DMS79 treated with DMSO at 0.1 percent for 48 hours (cell line): ENCODE measurements at places on chromosomes 5 and 9.

DNA sequence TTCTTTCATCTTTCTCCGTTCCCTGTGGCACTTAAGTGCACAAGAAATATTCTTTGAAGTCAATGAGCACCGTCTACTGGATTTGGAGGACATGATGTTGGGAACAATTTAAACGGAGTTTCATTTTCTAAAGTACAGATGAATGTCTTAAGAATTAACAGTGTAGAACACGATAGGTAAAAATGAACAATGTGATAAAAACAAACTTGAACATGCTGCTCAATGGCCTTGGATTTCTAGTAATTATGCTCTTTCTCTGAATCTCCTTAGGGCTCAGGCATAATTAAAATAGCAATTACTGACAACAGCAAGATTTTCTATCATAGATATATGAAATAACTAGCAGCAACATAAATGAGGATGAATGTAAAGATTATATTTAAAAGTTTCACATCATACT, 142.2 kb upstream of the CDH6 start:
- DNase-seq: no peak

DNA sequence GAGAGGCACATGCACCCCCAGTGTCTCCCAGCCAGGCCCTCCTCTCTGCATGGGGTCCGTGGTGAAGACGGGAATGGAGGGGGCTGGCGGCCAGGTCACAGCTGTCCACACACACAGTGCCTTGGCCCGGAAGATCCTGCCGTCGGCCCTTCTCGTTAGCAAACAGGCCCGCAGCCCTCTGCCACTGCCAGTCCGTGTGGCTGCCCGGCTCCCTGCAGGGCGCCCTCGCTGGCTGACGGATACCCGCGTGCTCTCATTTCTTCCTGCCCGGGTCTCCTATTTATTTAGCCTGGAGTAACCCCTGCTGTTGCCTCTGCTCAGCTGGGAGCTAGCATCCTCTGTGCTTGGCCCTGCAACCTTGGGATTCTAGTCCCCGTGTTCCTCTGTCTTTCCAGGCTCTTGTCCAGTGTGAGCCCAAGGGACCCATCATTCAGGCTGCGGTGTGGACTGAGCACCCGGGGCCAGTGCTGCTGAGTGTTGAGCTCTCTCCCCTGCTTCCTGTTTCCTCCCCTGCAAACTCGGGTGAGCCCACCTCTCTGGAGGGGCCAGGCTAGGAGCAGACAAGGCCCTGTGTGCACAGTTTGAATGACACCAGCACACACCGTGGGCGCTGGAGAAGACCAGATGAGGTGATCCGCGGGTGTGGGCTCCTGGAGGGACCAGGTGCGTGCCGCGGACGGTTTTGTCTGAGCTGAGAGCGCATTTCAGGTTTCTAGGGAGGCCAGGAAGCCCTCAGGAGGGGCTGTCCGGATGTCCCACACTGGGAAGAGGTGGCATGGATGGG, 14.6 kb upstream of the RNU6ATAC start:
- DNase-seq: no peak

DNA sequence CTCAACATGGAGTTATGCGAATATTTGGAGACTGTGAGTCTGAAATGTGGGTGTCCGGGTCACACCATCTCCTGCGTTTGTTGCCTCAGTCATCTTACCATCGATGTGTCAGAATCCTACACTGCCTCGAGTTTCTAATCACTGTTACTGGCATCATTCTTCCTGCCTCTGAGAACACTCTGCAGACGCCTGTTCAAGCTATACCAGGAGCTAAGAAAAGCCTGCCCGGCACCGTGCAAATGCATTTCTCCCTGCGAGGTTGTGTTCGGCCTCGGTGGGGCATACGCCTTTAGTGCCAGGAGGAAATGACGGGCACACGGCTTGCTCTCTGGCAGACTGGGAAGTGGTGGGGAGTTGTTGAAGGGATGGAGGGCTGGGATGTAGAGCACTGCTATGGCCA, 31.2 kb upstream of the SLC25A51 start:
- DNase-seq: no peak

GRCh38 chr5:154368041-154368800, 77.6 kb upstream of the SAP30L start:
- DNase-seq: no peak

DNA sequence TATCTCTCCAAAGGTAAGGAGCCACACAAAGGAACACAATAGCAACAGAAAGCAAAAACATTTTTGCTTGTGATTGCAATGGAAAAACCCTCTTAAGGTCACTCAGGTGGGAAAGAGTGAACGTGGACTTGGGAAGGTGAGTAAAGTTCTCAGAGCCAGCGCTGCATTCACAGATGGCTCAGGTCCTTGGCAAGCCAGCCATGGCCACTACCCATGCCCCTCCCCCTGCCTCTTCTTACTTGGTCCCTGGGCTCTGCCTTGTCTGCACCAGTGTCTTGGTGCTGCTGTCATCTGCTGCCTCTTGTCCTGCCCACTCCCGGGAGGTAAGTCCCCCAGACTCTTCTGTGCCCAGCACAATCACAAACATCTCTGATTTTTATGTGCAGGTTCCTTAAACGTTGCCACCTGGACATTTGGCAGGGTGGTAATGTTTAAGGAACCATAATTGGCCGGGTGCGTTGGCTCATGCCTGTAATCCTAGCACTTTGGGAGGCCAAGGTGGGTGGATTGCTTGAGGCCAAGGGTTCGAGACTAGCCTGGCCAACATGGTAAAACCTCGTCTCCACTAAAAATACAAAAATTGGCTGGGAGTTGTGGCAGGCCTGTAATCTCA, 74.6 kb downstream of the FEM1C start:
- DNase-seq: no peak

- no peak for DNase-seq
These were observed 55.2 kb downstream of the SLC1A3 start for GRCh38 chr5:36661456-36662220.

- DNase-seq: no peak
These were observed 46.7 kb downstream of the IL31RA start for GRCh38 chr5:55897905-55898304.

DNA sequence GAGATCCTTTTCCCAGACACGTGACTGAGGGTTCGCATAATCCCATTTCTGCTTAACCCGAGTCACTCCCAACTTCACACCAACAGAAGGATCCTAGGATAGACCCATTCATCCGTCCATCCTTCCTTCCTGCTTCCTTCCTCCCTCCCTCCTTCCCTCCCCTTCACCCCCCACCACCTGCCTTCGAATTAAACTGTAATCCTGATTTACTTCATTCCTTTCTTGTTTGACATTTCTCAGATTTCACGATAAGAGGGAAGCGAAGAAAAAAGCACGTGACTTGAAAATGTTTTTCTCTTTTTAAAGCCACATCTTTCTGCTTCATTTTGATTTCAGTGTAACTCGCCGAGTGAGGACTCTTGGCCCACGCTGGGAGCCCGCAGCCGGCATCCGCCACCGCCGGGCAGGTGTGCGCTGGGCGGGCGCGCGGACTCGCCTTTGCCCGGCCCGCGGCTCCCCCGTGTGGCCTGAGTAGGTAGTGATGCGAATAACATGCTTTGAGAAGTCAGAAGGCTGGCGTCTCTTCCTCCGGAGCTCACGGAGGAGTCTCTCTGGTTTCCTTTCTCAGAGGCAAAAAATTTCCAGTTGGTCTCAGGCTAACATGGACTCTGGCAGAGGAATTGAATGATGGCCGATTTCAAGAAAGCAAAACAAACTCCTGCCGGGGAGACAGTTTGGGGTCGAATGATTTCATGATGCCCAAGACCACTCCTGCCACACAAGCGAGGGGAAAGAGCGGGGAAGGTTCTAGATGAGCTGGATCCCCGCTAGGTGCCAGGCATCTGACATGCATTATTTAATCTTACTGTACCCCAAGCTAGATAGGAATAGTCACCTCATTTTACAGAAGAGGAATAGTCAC, 117.7 kb downstream of the SLC12A2 start:
- peak; percentile 42 for DNase-seq

DNA sequence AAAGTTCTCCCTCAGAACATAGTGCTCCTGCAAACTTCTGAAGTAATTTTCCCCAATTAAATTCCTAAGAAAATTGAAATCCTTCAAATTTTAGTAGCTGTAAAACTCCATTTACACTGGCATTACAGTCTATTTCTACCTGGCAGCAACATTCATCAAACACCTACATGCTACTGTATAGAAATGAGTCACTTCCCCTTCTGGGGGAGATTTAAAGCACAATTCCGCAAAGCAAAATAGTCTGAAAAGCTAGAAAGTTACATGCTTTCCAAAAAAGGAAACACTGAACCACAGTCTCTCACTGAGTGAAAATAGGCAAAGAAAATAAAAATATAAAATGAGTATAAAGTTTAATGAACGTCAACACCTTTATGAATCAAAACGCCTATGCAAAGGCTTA, 43.3 kb downstream of the MCTP1 start:
- DNase-seq: no peak

DNA sequence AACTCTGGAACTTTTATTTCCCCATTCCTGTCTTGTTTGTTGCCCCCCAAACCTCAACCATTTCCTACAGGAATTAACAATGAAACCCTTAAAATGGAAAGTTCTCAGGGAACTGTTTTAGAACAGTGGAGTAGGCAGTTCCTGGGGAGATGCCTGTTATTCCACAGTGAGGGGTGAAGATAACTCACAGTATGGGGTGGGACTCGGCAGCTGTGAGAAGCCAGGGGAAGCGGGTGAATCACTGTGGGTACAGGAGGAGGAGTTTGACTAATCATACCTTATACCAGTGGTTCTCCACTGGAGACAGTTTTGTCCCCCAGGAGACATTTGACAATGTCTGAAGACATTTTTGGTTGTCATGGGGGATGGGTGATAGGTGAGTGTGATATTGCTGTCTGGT, 36.9 kb upstream of the GLRA1 start:
- DNase-seq: no peak

- DNase-seq: no peak
These were observed 729.4 kb downstream of the MTRR start for GRCh38 chr5:8598356-8598755.

DNA sequence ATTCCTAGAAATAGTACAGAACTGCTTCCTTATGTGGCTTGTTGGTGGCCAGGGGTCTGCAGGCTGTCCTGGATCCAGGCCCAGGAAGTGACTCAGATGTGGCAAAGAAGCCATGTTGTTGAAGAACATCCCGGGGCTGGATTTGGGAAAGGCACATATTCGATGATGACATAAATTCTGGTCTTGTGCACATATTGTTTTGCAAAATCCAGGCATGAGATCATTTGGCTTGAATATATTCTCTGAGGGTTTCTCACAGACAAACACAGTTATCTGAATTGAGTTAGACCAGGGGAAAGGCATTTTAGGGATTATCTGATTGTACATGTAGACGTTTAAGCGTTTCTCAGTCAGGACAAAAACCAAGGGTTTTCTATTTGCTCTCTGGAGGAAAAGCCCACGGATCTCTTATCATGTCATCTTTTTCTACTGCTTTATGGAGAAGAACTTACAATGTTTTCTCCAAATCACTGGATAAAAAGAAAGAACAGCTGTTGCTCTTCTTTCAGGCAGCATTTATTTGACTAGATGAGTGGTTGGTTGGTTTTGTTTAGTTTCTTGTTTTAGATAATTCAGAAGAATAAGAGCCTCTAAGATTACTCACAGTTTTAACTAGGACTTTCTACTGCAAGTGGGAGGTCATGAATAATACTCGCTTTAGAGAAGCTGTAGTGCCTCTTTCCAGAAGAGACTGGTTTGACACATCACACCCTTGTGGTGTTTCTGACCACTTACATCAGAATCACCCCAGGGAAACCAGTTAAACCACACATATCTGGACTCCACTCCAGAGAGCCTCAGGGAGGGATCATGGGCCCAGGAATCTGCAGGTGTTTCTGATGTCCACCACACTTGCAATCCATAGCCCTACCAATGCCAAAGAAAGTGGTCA, 29.5 kb upstream of the LHFPL2 start:
- DNase-seq: no peak

GRCh38 chr5:171357843-171358242, 29.8 kb upstream of the NPM1 start:
- DNase-seq: no peak

DNA sequence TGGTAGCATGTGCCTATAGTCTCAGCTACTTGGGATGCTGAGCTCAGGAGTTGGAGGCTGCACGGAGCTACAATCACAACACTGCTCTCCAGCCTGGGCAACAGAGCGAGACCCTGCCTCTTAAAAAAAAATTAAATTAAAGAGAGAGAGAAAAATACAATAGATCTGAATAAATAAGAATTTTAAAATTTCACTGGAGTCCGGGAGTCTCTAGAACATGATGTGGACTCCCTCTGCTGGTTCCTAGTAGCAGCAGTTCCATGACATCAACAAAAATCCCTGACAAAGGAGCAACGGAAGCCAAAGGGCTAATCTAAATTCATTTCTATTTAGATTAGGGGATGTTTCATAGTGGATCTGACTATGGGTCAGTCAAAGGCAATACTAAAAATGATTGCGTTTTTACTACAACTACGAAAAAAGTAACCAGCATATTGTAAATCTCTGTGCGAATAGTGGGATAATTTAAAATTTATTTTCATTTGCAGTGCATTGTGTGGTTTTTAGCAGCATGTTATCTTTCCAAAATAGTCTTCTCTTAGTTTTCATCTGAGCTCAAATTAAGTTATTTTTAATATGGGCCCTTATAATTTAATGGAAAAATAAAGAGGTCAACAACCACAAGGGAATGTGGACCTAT, 6.7 kb downstream of the INIP start:
- DNase-seq: no peak

GRCh38 chr9:134717056-134717455, 75.5 kb downstream of the COL5A1 start:
- DNase-seq: no peak

GRCh38 chr9:120894321-120895148, 17.5 kb upstream of the PHF19 start:
- DNase-seq: no peak

GRCh38 chr5:117191251-117191650, 616.6 kb upstream of the SEMA6A start:
- no peak for DNase-seq

GRCh38 chr5:1374679-1375055, 29.8 kb upstream of the CLPTM1L start:
- no peak for DNase-seq

GRCh38 chr9:108443741-108444140, 412.0 kb downstream of the ACTL7B start:
- no peak for DNase-seq

DNA sequence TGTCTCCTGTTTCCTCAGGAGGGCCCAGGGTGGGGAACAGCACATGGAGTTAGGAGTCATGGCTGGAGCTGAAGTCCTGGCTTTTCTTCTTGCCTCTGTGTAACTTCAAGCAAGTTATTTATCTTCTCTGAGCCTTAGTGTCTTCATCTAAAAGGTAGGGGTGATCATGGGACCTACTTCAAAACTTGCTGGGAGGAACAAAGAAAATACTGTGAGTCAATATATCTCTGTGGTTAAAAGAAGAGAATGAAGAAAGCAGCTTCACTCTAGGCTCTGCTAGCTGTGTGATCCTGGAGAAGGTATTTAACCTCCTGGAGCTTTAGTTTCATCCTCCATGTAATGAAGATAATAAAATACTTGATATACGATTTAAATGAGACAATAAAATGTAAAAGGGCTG, 26.5 kb downstream of the AFAP1L1 start:
- no peak for DNase-seq
